HTR-8/SVneo (cell line): ENCODE measurements at places on chromosomes 3 and 15.

DNA sequence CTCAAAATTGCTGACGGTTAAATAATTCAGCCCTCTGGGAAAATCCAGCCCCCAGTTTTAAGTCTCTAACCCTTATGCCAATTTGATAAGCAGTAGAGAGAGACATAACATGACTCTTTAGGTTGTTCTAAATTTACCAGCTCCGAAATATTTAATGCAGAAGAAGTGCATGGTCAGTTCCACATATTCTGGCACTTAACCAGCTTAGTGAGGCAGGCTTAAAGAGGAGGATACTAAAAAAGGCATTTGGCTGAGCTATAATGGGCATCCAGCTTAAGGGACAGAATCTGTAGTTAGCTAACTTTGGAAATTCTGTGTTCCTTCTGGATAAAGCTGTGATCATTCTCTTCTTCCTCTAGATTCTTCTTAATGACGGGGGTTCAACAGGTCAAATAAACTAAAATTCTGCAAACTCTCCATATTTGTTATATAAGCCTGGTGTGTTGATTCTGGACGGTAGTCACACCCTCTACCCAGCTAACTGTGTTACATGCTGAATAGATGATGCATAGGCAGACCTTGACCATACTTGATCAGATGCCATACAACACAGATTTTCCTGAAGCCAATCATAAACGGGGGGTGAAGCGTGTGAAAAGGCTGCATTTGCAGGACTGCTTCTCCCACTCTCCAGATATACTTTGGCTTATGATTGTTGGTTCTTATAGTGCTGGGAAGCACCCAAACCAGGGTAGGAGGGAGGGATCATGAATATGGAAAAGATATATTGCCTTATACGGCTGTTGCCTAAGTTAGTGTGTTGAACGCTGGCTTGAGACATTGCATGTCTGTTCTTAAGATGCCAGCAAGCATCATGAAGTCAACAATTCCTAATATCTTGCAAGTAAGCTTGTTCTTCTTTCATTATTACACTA, 118.4 kb downstream of the FGF12 start:
- DNase-seq: no peak

DNA sequence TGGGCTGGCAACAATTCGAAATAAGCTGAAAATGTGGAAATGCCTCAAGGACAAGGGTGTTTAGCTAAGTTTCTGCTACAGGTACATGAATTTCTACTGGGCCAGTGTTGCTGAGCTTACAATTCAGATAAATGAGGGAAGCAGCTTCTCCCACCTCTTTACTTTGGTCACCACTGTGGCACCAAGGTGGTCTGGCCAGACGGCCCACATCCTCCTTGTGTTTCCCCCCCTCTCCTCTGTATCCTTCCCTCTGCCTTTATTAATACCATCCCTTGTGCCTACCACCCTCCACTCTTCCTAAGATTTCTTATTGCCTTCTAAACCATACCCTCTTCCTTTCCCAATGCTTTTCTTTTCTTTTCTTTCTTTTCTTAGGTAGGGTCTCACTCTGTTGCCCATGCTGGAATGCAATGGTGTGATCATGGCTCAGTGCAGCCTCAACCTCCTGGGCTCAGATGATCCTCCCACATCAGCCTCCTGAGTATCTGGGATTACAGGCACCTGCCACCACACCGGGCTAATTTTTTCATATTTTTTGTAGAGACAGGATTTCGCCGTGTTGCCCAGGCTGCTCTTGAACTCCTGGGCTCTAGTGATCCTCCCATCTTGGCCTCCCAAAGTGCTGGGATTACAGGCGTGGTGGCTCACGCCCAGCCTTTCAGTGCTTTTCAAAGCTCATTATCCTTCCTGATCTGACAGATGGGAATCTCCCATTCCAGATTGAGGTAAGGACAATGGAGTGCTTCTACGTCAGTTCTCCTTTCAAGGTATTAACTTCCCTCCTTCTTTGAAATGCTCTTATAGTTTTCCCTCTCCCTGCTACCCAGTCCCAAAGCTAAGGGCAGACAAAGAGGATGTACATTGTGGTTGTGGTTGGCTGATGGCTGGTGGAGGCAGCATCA, 14.8 kb downstream of the ANXA2 start:
- no peak for DNase-seq

DNA sequence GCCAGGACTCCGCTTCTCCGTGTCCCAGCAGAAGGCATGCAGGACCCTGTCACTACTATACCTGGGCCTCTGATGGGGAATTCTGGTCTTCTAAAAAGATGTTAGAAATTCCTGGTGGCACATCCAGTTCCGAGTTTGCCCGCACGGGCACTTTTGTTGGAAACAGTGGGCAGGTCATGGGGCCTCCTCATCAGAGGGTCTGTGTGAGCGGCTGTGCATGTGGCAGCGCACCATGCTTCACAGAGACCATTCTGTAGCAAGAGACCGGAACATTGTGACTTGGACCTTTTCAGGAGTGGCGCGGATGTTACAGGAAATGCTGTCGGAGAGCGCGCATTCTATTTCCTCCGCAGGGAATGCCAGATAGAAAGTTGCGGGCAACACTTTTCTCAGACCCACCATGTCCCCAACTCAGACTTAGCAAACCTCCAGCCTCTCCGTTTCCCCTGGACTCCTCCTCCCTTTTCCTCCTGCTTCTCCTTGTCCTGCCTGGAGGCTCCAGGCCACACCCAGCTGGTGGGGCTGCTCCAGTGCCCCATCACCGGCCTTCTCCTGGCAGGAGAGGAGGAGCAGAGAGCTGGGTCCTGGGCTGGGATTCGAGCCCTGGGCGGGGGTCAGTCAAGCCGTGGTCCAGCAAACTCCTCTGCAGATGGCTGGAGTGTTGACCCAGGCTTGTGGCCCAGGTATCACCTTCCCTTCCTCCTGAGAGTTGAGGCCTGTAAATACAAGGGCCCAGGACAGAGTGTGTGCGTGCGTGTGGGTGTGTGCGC, 46.6 kb downstream of the KLF13 start:
- DNase-seq: no peak

GRCh38 chr3:155323063-155323666, 29.7 kb upstream of the STRIT1 start:
- peak; percentile 75 for DNase-seq

DNA sequence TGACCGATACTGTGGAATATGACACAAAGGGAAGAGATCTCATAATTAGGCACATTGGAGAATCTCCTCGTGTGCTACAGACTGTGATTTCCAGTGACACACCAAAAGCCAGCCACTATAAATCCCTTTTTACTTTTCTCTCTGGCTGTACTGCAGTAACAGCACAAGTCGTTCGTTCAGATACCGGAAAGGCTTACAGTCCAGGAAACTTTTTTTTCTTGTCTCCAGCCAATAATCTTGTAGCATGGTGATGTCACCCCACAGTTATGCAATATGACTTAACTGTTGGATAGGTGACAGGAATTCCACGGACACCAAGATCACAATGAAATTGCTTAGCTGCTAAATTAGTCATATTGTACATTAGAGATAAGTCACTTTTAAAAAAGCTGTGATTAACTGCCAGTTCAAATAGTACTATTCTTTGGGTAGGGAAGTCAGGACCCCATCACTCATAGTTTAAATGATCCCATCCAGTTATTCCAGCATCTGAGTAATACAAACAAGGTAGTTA, 36.3 kb upstream of the TSC22D2 start:
- peak; percentile 75 for DNase-seq

- DNase-seq: no peak
Observed at GRCh38 chr3:17075358-17075757, 190.6 kb downstream of the PLCL2 start.

DNA sequence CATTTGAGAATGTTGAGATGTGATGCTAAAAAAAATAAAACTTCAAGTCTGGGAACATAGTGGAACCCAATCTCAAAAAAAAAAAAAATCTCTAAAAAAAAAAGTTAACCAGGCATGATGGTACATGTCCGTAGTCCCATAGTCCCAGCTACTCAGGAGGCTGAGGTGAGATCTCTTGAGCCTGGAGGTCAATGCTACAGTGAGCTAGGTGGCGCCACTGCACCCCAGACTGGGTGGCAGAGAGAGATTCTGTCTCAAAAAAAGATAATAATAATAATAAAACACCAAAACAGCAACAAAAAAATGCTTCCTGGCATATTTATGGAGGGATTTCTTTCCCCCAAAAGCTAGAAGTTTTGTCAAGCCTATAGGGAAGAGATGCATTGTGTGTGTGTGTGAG, 361.6 kb downstream of the ROBO1 start:
- no peak for DNase-seq

GRCh38 chr3:185176750-185177359, 24.0 kb upstream of the C3orf70 start:
- peak; percentile 18 for DNase-seq

DNA sequence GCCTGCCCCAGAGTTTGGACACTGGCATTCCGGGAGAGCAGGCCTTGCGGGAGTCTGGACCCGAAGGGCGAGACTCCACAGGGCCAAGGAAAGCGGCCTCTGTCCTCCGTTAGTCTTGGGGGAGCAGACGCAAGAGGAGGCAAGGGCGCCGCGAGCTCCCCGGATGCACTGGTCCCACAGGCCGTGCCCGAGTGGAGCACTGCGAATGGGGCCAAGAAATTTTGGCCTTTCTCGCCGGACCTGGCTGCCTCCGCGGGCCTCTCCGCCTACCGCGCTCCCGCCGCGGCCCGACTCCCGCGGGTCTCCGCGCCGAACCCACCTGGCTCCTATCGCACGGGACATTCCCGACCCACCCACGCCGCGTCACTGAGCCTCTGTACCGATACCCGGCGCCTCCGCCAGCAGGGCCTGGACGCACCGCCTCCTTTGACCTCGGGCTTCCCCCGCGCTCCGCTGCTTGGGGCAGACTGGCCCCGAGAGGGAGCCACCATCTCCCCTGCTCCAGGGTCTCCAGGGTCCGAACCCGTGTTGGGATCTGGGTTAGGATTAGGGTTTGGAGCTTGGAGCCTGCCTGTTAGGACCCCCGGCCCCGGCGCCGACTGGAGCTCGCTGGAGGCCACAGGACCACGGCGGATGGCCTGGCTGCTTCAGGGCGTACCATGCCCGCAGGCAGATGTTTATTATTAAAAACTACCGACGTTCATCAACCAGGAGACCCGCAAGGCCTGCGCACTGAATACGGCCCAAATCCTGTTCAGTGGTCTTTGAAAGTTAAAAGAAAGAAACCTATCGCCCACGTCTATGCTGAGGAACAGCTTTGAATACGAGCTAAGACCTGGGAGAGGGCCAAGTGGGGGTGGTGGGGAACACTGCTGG, 11.7 kb downstream of the SHOX2 start:
- DNase-seq: no peak

DNA sequence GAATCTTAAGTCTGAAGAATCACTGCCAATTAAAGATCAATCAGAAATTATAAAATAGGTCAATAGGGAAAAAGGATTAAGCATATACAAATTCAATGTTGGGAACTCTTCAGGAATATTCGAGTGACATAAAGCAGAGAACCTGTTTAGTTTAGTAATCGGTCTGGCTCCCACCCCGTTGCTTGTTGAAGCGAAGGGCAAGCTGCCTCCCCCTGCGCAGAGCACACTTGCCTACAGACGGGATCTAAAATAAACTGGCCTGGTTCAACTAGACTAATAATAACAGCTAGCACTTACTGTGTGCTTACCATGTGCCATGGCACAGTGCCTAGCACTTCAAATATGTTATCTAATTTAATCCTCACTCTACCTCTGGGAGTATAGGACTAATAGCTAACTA, 8.6 kb downstream of the SEMA6D start:
- no peak for DNase-seq

DNA sequence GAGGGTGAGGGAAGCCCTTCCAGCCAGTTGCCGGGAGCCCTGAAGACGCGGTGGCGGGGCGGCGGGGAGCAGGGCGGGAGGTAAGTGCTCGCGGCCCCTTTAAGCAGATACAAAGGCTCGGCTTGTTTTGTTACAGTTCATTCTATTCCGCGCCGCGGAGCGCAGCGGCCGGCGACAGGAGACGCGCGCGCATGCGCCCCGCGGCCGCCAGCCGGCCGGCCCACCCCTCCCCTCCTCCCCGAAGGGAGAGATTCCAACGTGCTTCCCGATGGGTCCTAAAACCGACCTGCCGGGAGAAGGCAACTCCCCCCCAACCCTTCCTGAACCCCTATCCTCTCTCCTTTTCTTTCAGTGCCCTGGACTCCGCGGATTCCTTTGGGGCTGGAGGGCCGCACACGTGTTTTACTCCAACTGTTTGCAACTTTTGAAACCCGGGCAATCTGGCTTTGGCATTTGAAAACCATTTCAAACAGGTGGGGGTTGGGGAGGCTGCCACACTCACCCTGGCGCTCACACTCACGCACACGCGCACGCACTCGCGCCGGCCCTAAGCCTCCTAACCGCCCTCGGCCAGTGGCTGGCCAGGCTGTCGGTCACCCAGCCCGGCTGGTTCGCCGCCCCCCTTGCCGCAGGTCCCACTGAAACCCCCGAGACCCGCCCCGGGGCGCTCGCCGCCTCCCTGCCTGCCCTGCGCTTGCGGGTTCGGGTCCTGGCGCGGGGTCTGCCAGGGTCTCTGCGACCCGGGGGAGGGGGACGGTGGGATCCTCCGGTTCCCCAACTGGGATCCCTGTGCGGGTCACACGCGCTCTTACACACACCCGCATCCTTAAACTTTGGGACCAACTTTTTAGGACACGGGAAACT, at the start of gene MAGI1:
Gene MAGI1, minus strand, starts transcription at position 193 of the 864 bp plus-strand sequence. CDS start 610 bp downstream, outside the sequence.
- DNase-seq: peak; percentile 87

DNA sequence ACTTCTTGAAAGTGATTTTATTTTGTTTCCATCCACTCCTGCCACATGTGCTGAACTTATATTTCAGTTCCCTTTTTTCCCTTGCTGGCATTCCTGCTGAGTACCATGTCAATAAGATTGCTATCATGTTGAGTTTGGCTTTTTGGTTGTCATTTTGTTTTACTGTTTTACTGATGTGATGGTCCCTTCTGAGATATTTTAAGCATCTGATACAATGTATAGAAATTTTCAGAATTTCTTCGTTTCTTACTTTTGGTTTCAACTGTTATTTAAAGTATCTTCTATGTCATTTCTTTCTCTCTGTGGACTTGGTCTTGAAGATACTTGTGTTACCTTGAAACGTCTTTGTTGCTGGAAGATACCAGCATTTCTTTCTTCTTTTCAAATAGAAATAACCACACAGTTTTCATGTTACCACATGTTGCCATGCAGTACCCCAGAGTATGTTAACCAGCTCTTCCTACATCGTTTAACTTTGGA, 14.1 kb downstream of the SIDT1 start:
- DNase-seq: no peak

GRCh38 chr3:192801985-192802384, 74.6 kb upstream of the FGF12 start:
- no peak for DNase-seq

DNA sequence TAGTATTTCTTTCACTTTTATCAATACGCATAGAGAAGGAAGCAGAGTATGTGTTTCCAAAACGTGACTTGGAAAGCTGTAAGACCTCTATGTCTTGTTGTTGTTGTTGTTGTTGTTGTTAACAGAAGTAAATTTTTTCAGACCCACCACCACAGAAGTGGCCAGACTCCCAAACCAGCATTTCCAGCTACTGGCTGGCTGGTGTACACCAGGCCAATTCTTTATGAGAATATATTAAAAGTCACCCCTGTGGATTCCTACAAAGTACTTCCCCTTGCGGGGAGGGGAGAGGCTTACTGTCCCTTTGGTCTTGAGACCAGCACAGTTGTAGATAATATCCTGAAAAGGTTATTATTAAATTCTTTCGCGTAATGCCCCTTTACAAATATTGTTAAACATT, 1.6 kb upstream of the FOXP1 start:
- DNase-seq: no peak

GRCh38 chr3:113498221-113499005, 16.5 kb downstream of the SPICE1 start:
- DNase-seq: no peak

GRCh38 chr15:52714968-52715367, 35.8 kb upstream of the ATOSA start:
- no peak for DNase-seq
